Metanephros (tissue), 2 donors: ENCODE measurements at places on chromosomes 1 and 21. TPM values are rescaled to one million over a fixed set of nuclear protein-coding genes. Genes with fewer than 3 reads are reported as not detected.

The HSD3B2 gene
- 1.3 TPM for total RNA-seq

The RNU1-2 gene
- 7,909 TPM for total RNA-seq

The CFHR1 gene
- not detected for total RNA-seq

The AGMAT gene
- total RNA-seq = 20.6 TPM

The NGF gene
- total RNA-seq = 2.2 TPM

The UBE2U gene
- not detected for total RNA-seq

The MYBPH gene
- 12.0 TPM for total RNA-seq

The TRIM63 gene
- total RNA-seq = 9.4 TPM

The GNAT2 gene
- total RNA-seq = not detected

The BARHL2 gene
- not detected for total RNA-seq

The ZBTB7B gene
- total RNA-seq = 18.6 TPM

The BMP8B gene
- 2.0 TPM for total RNA-seq

The CDK18 gene
- 22.9 TPM for total RNA-seq

The OXCT2 gene
- 1.3 TPM for total RNA-seq

The MTMR11 gene
- total RNA-seq = 22.9 TPM

The VTCN1 gene
- 17.2 TPM for total RNA-seq

The HAO2 gene
- total RNA-seq = 30.5 TPM

The SORT1 gene
- total RNA-seq = 52.5 TPM

The FCER1G gene
- total RNA-seq = 21.9 TPM

The LENEP gene
- total RNA-seq = not detected

The FAM43B gene
- 1.2 TPM for total RNA-seq

The RNF11 gene
- total RNA-seq = 74.7 TPM

The ETS2 gene
- total RNA-seq = 74.9 TPM

The FCRL3 gene
- total RNA-seq = 0.06 TPM

The ANKRD65 gene
- 6.9 TPM for total RNA-seq

The ZSWIM5 gene
- 4.8 TPM for total RNA-seq

The TGFB2 gene
- 11.7 TPM for total RNA-seq

The TIE1 gene
- 87.1 TPM for total RNA-seq

The RHOU gene
- total RNA-seq = 16.0 TPM

The FCAMR gene
- 6.0 TPM for total RNA-seq

The ADCY10 gene
- 0.18 TPM for total RNA-seq

The OR6K6 gene
- not detected for total RNA-seq
